Activated CD4-positive, alpha-beta memory T cell treated with anti-CD3 and anti-CD28 coated beads, Interleukin-2, amount 10 ng/mL, durations not matched to agents 7 days and 5 days (primary cell): ENCODE measurements at places on chromosomes 6 and 20.

- DNase-seq, result no peak
These were observed 28.9 kb downstream of the STX11 start for GRCh38 chr6:144179237-144179636.

DNA sequence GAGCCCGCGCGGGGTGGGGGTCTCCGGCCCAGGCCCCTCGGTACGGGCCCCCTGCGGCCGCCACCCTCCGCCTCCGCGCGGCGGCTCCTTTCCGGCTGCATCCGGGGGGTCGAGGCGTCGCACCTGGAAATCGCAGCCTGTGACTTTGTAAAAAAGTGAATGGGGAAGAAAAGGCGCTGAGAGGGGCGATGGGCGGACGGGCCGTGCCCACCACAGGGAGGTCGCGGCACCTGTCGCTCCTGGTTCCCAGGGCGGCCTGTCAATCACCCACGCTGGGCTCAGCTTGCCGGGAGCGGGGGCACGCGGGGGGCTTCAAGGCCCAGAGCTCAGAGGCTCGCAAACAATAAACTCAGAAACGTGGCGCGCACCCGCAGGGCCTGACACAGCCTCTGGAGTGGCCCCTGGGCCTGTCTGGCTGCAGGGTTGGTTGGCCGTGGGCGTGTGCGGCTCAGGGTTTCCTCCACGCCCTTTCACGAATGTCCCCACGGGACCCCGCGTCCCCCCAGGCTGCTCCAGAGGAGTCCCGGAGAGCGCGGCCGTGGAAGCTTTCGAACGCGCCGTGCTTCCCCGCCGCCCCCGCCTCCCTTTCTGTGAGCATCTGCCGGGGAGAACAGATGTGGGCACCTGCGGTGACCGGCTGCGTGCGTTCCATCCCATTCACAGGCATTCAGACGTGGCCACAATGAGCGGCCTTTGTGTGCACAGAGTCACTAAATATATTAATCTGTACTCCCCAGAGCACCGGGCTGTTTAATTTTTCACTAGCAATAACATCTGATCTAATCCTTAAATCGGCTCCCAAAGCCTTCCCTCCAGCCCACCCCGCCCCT lies 6.1 kb upstream of the DLL1 start:
- DNase-seq, result no peak

DNA sequence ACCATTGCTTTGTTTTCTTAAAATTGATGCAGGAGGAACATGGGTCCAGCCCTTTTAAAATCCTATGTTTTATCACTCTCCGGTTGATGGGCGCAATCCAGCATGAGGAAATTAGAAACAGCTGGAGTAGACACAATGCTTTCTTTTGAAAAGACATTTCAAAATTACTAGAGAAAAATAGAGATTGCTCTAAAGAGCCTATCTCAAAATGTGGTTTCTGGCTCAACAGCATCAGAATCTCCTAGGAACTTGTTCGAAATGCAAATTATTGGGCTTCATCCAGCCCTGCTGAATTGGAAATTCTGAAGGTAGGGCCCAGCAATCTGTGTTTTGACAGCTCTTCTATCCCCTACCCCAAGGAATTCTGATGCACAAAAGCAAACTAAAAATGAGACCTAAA lies 190.8 kb upstream of the BMP2 start:
- DNase-seq, result no peak

DNA sequence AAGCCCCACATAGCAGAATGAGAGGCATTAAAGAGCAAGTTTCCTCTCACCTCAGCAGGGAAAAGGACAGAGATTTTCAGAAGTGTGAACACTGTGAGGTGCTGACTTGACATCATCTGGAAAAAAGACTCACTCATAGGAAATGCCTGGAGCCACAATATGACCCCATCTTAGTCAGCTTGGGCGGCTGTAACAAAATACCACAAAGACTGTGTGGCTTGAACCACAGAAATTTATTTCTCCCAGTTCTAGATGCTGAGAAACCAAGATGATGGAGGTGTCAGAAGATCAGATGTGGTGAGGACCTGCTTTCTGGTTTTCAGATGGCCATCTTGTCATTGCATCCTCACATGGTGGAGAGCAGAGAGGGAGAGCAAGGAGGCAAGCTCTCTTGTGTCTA lies 253.1 kb downstream of the ADGB start:
- peak; percentile 46 for DNase-seq

DNA sequence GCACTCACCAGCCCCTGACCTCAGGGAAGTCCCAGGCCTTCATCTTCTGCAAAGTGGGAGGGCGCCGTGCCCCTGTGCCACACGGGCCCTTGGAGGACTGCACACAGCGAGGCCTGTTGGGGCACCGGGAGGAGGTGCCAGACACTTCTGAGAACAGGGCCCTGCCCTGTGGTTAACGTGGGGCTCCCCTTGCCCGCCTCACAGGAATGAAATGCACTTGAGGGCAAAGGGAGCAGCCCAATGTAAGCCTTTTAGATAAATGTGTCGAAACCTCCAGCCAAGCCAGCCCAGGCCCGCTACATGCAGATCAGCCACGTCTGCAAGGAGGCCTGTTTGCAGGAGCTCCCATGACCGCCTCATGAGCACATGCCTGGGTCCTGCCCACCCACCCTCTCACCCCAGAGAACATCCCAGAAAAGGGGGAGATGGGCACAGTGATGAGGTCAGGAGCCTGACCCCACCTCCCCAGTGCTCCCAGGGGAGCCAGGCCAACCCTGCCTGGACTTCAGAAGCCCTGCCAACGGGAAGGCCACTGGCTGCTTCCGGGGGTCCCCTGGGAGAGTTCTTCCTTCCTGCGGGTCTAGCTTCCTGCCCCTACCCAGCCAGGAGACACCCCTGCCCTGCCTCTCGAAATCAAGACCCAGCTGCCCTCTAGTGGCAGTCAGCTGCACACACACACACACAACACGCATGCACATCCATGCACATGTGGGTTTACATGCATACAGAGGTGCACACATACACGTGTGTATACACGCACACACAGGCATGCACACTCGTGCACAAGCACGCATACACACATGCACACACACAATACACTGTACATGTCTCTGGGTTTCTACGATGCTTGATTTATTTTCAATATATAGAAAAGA lies 178.7 kb downstream of the TAF4 start:
- peak; percentile 45 for DNase-seq

GRCh38 chr6:163709693-163710092 lies 295.2 kb downstream of the QKI start:
- no peak for DNase-seq

DNA sequence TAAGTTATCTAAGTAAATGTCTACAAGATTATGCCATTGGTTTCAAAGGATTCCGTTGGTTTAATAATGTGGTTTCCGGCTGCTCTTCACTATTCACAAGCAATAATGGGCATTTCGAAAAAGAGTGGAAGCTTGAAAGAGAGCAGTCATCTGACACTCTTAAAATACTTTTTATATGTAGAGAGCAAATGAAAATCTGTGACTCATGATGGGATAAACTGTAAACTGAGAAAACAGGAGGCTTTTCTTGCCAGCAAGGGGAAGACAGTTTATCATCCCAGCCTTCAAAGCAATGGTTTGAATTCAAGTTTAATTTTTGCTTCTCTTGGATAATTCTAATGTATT lies 145.7 kb downstream of the KHDC1L start:
- DNase-seq, result no peak

GRCh38 chr20:63890201-63890576 lies 4.7 kb upstream of the DNAJC5 start:
- no peak for DNase-seq

DNA sequence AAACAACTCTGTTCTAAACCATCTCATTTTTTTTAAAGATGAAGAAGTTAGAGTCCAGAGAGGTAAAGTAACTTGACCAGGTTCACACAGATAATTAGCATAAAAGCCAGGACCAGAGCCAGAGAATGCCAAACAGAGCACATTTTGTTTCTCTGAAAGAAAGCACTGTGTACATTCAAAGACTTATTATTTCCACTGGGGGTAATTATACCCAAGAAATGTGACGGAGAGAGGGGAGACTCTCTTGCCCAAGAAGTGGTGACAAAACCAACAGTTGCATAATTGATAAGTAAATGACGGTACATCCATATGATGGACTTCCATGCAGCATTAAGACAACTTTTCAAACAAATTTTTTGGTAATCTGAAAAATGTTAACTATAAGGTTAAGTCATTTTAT lies 111.6 kb downstream of the RTN4IP1 start:
- no peak for DNase-seq

GRCh38 chr6:126307849-126308248 lies 32.1 kb upstream of the CENPW start:
- DNase-seq, result no peak

GRCh38 chr6:45094831-45095230 lies 233.3 kb upstream of the RUNX2 start:
- DNase-seq, result no peak

- DNase-seq, result no peak
These were observed 46.9 kb downstream of the PDE10A start for GRCh38 chr6:165616116-165616515.

DNA sequence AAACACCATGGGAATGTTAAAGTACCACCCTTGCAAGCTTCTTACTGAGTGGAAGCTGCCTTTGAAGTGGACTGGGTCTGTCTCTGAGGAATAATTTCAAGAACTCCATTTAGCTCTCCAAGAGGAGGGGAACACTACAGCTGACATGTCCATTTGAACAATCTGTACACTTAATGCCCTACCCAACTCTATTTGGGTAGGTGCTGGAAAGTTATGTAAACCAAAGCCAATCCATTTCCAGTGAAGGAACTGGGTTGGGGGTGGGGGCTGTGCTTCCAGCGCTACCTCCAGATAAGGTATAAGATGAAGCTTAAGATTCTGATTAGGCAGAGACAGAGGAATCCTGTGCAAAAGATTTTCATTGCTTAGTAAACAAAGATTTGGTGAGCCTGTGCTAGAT lies 122.0 kb downstream of the TCP11 start:
- DNase-seq, result no peak

DNA sequence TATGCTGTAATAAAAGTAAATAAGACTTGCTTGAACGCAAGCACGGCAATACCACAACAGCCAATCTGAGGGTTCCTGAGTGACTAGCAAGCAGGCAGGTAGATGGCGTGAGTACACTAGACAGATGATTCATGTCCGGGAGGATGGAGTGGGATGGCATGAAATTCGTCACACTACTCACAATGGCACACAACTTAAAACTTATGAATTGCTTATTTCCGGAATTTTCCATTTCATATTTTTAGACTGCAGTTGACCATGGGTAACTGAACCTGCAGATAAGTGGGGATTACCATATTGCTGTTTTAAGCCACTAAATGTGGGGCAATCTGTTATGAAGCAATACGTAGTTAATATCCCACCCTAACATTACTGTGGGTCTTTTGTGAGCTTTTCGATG lies 93.6 kb upstream of the NFATC2 start:
- DNase-seq, result peak; percentile 47

GRCh38 chr6:32047539-32047854 lies 9.3 kb downstream of the CYP21A2 start:
- no peak for DNase-seq

DNA sequence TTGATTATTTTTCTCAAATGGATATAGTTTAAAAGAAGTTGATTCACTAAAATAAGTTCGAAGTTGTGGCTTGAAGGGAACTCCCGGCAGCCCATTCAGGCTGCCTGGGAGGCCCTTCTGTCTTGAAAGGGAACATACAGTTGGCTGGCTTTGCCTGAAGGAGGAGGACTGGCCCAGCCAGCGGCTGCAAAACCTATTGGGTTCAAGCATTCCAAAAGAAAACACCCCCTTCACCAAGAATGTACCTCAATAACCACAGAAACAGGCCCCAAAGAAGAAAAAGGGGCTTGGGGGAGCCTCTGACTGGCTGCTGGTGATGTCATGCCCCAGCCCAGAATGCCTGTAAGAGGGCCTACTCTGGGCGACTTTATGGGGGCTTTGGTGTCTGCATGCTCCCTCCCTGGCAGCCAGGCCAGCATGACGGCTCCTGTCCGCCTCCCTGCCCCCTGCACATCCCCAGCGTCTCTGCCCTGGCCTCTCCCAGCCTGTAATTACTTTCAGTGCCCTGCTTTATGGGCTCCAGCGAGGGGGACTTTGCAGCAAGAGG lies 36.5 kb downstream of the MAFB start:
- no peak for DNase-seq

- DNase-seq, result no peak
These were observed 4.8 kb upstream of the GLP1R start for GRCh38 chr6:39043776-39044175.

GRCh38 chr6:119145111-119145510 lies 66.6 kb upstream of the FAM184A start:
- no peak for DNase-seq

DNA sequence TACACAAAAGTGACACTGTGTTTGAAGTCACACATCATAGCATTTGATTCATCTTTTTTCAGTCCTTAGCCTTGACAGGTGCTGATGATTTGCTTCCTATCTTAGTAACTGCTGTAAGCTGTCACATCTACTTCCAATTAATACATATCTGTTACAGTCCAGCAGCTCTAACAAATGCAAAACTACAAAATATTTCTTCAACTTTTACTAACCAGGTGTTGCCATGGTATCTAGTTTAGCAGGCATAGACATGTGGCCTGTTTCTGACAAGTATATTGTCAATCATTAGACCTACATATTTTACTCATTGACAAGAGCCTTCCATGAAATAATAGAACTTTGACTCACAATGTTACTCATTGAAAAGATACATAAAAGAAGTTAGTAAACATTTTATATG lies 1159.7 kb downstream of the GRIK2 start:
- no peak for DNase-seq

- no peak for DNase-seq
These were observed 47.2 kb downstream of the LAMA4 start for GRCh38 chr6:112207131-112207530.
